ENCODE measurements at places on chromosomes 6 and 20. TPM values are rescaled to one million over a fixed set of nuclear protein-coding genes. Genes with fewer than 3 reads are reported as not detected.

The GMEB2 gene
- 6.6 TPM for total RNA-seq

The HSPA12B gene
- 0.98 TPM for total RNA-seq

The PLEKHG1 gene
- total RNA-seq, result 0.59 TPM

The NR2E1 gene
- total RNA-seq, result not detected

The SEMG1 gene
- not detected for total RNA-seq

The APOBEC2 gene
- not detected for total RNA-seq

The REM1 gene
- total RNA-seq, result not detected

The RAB44 gene
- not detected for total RNA-seq

The BTNL2 gene
- not detected for total RNA-seq
